ENCODE measurements at places on chromosomes 7 and 10. TPM values are rescaled to one million over a fixed set of nuclear protein-coding genes. Genes with fewer than 3 reads are reported as not detected.

- no peak for DNase-seq
Observed at GRCh38 chr10:122128357-122128756, 139.4 kb downstream of the TACC2 start.

- DNase-seq: no peak
Observed at GRCh38 chr10:117003336-117003735, 1.7 kb downstream of the SHTN1 start.

GRCh38 chr10:132618158-132618919, 80.8 kb downstream of the INPP5A start:
- no peak for DNase-seq

DNA sequence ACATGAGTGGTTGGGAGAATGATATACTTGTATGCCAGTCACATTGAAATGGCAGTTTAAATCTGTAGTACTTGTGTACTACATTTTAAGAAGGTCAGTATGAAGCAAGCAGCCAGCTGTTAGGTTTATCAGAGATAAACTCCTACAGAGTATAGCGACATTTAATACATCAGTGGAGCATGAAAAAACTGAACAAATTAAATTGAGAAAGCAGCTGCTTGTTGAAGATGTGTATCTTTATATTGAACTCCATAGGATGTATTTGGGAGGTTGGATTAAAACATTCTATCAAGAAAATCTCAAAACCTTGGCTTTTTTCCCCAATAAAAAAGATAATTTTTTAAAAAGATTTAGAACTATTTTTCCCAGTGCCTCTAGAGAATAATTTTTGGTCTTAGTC, 47.8 kb downstream of the PHF14 start:
- no peak for DNase-seq

The VWA2 gene
- total RNA-seq: 1.2 TPM

- DNase-seq: no peak
Observed at GRCh38 chr10:43229208-43230061, 37.4 kb downstream of the RASGEF1A start.

The PODXL gene
- 11.4 TPM for total RNA-seq

The CCDC136 gene
- total RNA-seq: 4.5 TPM

The ABCC2 gene
- total RNA-seq: 0.17 TPM

DNA sequence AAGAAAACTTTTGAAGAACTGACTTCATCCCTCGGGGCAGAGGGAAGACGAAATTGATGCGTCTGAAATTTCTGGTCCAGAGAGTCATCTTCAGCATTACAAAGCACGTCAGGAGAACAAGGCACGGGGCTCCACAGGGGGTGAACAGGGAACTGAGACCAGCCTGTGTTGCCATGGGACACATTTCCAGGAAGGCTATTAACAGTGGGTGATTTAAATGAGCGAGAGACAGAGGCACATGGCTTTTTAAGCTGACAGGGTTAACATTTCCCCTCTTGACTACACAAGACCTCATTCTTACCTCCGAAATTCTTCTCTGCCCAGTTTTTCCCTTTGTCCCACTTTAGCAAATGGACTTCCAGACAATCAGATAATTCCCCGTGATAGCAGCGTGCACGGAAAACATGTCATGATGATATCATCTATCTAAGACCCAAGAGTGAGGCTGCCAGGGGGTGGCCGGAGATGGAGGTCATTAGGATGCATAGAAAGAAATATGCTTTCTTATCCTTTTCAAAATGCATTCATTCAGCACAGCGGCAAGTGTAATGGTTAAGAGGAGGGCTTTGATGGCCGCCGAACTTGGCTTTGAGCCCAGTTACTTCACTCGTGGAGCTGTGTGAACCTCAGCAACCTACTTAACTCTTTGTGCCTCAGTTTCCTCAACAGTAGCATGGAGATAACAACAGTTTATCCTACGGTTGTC, 248.0 kb downstream of the PRPF18 start:
- no peak for DNase-seq

The ACTL6B gene
- total RNA-seq: not detected

The LMOD2 gene
- not detected for total RNA-seq

DNA sequence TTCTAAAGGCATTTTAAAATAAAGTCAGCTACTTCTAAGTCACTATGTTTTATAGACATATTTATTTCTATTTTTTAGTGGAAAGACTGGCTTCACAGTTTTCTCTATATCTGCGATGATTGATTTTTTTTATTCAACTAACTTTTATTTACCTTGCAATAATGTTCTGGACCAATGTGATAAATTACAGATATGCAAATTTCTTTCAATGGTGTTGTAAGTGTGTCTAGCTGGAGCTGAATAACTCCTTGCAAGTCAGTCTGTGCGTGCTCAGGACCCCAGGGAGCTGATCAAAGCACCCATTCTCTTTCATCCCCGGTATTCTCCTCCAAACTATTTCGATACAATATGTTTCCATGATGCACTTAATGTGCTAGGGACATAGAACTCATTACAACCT, 9.7 kb downstream of the PTF1A start:
- DNase-seq: no peak

DNA sequence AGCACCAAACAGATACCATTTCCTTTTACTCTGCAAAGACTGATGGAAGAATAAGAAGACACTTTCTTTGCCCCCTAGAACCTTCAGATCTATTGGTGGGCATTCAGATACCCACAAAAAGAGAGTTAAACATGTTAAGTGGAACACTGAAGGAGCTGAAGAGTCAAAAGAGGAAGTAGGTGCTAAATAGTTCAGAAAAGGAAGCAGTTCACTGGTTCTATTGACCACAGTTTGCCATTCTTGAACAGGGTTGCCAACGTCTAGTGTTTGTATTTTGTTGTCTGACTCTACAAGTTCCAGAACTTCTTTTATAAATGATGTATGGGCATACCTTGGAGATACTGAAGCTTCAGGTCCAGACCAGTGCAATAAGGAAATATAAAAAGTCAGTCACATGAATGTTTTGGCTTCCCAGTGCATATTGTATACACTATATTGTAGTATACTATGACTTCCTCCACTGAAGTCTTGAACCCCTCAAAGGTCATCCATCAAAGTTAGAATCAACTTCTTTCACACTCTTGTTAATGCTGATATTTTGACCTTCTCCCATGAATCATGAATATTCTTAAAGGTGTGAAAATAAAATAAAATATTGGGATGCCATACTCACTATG, 47.5 kb upstream of the AGR3 start:
- no peak for DNase-seq

DNA sequence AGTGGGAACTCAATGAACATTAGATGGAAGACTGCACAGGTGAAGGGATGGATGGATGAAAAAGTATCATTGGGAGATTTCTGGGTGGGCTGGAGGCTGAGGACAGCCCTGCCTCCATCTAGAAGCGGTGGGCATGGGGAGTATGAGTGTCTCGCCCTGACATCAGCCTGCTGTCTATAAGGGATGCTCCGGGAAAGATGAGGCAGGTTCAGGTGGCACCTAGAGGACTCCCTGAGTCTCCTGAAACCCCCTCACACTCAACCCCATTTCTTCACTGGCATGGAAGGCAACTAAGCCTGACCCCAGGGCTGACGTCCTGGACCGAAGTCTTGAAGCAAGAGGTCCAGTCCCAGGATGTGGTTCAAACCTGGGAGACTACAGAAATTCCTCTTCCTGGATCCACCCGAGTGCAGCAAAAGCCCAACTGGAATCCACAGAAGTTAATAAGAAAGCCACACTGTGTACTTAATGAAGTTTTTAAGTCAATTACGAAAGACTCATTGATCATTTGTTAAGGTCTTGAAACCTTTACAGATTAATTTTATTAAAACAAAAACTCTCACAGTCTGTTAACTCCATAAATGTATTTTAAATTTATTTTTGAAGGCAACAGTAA, 238.8 kb downstream of the EMX2 start:
- peak; percentile 56 for DNase-seq
